ENCODE measurements at places on chromosomes 3 and 15.

DNA sequence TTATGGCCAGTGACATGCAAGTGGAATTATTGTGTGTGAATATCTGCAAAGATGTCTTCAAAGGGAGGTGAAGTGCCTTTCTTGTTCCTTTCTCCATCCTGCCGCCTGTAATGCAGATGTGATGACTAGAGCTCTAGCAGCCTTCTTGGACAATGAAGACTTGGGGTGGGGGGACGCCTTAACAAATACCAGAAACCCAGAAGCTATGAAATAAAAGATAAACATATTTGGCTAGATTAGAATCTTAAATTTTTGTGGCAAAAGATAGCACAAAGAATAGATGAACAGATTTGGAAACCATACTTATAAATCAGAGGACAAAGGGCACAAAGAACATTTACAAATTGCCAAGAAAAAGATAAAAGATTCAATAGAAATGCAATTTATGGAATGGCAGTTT is 56.1 kb downstream of the AMOTL2 start:
- no peak for DNase-seq

- no peak for DNase-seq
Observed at GRCh38 chr3:188165596-188165995, 11.6 kb downstream of the LPP start.

DNA sequence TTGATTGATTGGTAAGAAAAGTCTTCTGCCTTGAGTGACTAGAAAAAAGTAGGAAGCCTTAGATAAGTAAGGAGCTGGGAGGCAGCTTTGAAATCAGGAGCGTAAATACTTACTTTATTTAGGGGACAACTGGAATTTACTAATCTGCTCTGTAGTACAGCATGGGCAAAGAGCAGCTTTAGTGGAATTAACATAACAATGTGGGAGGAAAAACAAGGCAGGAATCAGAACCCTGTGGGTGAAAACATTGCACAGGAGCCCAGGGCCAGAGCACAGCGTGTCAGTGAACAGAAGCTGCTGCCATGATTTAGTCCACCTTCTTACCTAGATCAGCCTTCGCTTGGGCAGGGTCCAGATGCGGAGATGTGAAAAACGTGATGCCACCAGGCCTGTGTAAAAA is 14.6 kb downstream of the FMN1 start:
- no peak for DNase-seq

- no peak for DNase-seq
Observed at GRCh38 chr15:39207532-39208115, 373.3 kb upstream of the THBS1 start.

DNA sequence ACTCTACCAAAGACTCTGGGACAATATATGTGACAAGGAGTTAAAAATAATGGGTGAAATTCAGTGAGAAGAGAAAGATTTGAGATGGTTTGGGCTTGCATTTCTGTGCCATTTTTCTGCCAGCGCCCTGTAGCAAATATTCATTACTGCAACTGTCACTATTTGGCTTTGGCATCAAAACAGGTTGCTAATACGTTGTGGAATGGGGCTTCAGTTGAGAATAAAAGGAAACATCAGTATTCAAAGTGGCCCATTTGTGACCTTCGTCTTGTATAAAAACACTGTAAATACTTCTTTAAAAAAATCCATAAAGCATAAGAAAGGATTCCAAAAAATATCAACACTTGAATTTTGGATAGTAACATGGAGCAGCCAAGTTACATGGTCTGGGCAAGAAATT is 309.2 kb downstream of the ZNF385D start:
- no peak for DNase-seq

GRCh38 chr3:72739531-72740466 is 108.4 kb downstream of the SHQ1 start:
- DNase-seq = no peak
